Epithelial cell of prostate (primary cell): ENCODE measurements at places on chromosomes 13 and 19.

GRCh38 chr19:51075998-51076397 is 6.7 kb downstream of the KLK14 start:
- DNase-seq = peak; percentile 39

- no peak for DNase-seq
Measured at GRCh38 chr13:37409756-37410155, 188.8 kb downstream of the POSTN start.

GRCh38 chr19:41646589-41647204 is 19.8 kb upstream of the CEACAM4 start:
- no peak for DNase-seq

DNA sequence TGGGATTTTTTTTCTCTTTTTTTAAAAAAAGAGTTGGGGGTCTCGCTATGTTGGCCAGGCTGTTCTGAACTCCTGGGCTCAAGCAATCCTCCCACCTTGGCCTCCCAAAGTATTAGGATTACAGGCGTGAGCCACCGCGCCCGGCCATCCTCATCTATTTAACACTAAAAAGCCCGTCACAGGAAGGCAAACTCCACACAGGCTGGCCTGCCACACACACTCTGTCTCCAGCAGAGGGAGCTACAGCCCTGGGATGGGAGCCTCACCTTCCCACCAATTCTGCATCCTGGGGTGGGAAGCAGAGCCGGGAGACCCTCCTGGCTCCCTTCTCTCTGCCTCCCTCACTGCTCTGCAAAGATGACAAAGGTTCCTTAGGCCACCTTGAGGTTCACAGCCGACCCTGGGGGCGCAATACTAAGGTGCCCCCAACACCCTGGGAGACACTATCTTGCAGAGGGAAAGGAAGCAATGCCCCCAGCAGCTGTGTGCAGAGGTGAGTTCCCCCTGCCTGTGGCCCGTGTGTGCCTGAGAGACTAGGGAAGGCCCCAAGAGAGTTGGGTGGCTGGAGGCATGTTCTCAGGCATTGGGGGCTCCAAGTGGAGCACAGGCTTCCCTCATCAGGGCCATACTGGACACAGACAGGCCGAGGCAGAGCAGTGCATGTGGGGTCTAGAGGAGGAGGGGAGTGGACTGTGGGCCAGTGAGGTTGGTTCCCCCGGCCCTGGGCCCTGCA is 27.4 kb upstream of the TIMM44 start:
- no peak for DNase-seq

GRCh38 chr13:96947343-96947910 is 46.8 kb downstream of the OXGR1 start:
- DNase-seq = no peak

DNA sequence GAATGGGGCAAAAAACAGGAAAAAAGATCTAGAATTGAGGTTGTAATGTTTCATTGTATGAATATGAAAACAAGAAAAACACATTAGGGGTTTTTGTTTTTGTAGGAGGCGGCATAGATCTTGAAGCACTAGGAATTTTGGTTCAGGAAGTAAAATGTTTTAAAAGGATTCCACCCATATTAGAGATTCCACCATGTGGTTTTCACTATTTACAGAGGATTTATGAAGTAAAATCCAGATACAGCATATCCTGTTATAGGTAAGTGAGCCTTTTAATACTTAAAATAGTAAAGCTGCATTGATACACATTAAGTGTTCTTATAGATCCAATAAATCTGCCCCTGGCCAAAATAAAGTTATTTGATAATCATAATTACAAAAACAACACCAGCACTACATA is 61.4 kb downstream of the MICU2 start:
- DNase-seq = no peak

DNA sequence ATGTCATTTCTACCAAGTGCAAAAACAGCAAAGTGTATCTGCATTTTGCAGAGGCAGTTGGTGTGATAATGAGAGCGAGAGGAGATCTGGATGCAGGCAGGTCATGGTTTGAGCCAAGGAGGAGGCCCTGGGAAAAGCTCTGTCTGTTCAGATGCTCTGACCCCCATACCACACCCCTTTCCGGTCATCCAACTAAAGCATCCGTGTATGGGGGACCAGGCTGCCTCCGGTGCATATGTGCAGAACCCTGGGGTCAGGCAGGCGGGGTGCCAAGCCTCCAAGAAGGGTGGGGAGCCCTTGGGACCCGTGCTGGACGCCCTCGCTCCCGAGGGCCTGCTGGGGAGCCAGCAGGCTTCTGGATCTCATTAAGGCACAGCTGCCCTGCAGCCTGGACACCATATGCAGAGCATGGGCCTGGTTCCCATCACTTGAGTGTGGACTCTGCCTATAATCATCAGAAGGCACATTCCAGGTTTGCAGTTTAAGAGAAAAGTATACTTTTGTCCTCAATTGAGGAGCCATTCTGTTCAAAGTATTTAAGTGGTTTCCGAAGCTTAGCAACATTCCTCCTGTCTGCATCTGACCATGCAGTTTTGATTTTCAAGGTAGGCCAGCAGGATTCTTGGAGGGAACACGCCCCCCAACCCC is 56.1 kb downstream of the ALOX5AP start:
- no peak for DNase-seq

DNA sequence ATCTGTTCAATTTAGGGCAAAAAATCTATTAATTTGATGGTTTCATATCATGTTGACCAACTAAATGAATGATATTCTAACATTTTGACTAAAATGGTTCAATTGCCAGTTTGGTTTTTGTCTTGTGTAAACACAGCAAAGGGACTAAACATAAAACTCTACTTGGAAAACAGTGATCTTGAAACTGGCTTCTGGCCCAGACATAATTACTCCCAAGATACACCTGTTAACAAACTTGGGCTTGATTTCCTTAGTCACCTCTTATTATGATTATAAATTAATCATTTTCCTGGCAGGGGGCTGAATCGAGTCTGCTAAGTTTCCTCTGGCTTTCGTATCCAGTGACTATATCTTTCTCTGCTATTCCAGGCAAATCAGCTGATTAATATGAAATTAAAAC is 78.0 kb upstream of the OXGR1 start:
- DNase-seq = no peak

DNA sequence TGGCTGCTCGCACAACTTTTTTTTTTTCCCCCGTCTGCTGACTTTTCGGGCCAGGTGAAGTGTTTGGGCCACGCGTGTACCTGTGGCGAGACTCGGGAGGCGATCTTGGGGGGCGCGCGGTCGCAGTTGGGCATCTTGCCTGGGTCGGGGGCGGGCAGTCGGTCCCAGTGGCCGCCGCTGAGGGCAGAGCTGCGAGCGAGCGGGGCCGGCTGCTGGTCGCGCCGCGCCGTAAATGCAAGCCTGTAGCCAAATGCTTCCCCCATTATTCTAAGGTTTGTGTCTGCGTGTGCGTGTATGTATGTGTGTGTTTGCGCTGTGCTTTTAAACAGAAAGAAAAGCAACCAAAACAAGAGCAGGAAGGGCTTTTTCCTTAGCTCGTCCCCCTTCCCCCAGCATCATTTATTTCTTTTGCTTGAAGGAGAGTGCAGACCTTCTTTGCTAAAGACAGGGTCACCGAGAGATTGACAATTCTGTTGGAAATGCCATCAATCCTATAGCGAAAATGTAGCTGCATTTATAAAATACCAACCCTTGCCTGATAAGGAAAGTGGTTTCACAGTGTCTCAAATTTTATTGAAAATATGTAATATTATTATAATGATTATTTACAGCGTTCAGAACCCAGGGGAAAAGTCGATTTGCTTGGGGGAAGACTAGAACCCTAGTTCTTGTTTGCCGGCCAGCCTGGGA is 143.2 kb upstream of the ZNF536 start:
- DNase-seq = no peak

- no peak for DNase-seq
Measured at GRCh38 chr19:11856596-11857250, 8.2 kb downstream of the ZNF439 start.

GRCh38 chr13:93183302-93183701 is 43.3 kb upstream of the GPC6 start:
- no peak for DNase-seq

DNA sequence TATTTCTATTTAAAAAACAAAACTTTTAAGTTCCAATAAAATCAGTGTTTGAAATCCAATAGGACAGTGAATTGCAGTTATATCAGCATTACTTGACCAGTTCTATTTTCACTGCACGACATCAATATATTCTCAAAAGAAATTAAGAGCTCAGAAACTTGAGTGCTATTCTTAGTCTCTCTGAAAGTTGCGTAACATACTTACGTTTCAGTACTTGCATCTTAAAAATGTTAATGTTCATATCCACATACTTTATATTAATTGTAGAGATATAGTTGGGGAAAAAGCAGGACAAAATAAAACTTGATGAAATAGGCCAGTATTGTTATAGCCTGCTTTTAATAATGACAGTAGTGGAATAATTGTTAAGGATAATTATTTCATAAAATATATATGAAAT is 720.5 kb upstream of the PCDH9 start:
- DNase-seq = no peak

- no peak for DNase-seq
Measured at GRCh38 chr19:440391-441212, 20.2 kb downstream of the SHC2 start.

GRCh38 chr13:61850794-61851193 is 435.1 kb upstream of the PCDH20 start:
- no peak for DNase-seq

GRCh38 chr19:17943274-17944221 is 10.7 kb downstream of the CCDC124 start:
- DNase-seq = no peak

- DNase-seq = peak; percentile 34
Measured at GRCh38 chr19:41699231-41699967, 9.0 kb upstream of the CEACAM5 start.

DNA sequence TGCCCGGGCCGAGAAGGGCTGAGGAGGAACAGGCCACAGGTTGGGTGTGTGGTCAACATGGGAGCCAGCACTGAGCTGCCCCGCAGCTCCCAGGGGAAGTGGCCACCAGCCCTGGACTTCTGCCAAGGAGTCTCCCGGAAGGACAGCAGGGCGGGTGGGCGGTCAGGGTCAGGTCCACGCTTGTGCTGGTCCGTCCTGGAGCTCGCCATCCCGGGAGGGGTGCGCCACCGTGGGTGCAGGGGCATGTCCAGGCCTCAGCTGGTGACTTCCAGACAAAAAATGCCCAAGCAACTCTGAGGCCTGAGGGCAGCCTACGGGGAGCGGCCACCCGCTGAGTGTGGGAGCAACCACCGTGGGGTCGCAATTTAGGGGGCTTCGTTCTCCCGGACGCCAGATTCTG is 21.4 kb upstream of the SLC15A1 start:
- no peak for DNase-seq

DNA sequence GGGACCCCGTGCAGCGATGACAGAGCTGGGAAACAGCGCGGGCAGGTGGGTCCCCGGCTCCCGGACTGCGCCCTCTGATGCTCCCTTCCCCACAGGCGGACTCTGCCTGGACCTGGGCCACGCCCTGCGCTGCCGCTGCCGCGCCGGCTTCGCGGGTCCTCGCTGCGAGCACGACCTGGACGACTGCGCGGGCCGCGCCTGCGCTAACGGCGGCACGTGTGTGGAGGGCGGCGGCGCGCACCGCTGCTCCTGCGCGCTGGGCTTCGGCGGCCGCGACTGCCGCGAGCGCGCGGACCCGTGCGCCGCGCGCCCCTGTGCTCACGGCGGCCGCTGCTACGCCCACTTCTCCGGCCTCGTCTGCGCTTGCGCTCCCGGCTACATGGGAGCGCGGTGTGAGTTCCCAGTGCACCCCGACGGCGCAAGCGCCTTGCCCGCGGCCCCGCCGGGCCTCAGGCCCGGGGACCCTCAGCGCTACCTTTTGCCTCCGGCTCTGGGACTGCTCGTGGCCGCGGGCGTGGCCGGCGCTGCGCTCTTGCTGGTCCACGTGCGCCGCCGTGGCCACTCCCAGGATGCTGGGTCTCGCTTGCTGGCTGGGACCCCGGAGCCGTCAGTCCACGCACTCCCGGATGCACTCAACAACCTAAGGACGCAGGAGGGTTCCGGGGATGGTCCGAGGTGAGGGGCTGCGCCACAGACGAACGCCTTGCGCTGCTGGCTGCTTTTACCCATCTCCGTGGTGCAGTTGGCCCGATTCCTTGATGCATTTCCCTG is 7.8 kb upstream of the SELENOV start:
- no peak for DNase-seq

DNA sequence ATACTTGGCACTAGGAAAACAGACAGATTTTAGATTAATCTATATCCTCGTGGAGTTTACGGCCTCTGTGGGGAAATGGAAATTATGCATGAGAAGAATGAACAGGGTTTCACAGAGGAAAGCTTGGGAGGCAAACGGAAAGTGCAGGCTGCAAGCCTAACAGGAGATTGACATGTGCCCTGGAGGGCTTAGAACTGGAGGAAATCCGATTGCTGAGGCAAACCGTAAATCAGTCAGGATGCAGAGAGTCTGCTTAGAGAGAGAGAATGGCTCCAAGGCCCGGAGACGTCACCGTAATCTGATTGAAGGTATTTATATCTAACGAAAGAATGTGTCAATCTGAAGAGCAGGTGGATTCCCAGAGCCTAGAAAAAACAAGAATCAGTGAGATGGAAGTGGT is 143.2 kb downstream of the KATNAL1 start:
- DNase-seq = no peak

- no peak for DNase-seq
Measured at GRCh38 chr19:18483119-18483890, 38.6 kb downstream of the ELL start.

DNA sequence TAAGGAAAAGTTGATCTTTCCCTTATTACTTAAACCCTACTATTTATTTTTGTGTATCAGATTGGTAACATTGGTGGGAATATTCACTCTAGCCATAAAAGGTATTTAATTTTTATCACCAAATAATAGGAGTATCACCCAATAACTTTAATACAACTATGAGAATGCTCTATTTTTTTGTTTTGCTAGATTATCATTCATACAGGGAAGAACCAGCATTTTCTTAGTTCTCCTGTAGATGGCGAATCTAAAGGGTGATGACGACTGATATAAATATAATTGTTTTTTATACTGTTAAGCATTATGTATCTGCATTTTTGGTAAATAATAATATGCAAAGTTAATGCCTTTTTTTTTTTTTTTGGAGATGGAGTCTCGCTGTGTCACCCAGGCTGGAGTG is 7.9 kb upstream of the FRY start:
- no peak for DNase-seq

DNA sequence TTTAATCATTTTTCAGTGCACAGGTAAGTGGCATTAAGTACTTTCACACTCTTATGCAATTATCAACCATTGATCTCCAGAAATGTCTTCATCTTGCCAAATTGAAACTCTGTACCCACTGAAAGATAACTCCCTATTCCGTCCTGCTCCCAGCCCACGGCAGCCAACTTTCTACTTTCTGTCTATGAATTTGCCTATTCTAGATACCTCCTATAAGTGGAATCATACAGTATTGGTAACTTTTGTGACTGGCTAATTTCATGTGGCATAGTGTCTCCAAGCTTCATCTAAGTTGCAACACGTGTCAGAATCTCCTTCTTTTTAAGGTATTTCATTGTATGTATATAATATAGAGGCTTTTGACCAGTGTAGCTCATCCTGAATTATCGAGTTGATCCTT is 5.7 kb upstream of the CEACAM18 start:
- DNase-seq = no peak

- no peak for DNase-seq
Measured at GRCh38 chr19:2274931-2275535, 6.9 kb downstream of the PEAK3 start.

GRCh38 chr19:45739498-45740439 is 6.5 kb downstream of the MEIOSIN start:
- no peak for DNase-seq

GRCh38 chr19:1884291-1884718 is 991 bp downstream of the ABHD17A start:
- no peak for DNase-seq
